ENCODE measurements at places on chromosomes 16 and 17.

DNA sequence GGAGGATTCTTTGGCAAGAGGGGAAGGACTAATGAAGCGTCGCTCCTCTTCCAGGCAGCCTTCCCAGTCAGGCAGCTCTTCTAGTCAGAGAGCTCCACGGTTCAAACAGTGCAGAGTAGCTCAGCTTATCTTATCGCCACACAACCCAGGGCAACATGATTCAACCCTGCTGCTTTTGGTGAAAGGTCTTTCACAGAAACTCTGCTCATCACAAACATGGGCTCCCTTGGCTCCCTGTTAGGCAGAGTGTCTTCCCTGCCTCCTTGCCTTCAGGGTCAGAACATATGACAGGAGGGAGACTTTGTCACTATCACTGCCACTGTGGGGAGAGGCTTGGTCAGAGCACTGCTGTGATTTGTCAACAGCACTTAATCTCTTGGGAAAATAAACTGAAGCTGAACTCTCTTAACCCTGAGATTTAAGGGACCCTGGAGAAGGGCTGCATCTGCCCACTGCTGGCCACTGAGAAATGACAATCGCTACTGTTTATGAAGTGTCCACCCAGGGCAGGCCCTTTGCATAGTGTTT lies 6.9 kb upstream of the SLC13A2 start:
- no peak for DNase-seq

DNA sequence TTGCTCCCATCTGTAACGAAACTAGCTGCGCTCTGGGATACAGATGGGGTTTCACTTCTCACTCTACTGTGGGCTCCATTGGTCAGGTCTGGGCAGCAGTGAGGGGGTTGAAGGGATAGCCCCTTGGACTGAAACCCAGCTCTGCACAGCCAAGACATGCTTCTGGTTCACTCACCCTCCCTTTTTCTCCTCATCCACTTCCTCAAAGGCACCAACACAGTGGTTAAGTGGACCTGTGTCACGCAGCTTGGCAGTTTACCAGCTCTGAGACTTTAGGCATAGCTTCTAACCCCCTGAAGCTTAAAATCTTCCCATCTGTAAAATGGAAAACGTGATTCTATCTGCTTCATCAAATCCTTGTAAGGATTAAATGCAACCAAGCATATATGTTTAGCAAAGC lies 11.5 kb upstream of the KRT38 start:
- DNase-seq = no peak

- DNase-seq = no peak
Measured at GRCh38 chr16:78227855-78228254, 128.4 kb downstream of the WWOX start.

GRCh38 chr17:46876353-46876887 lies 25.0 kb downstream of the WNT9B start:
- DNase-seq = no peak

- DNase-seq = no peak
Measured at GRCh38 chr17:319266-319665, 33.3 kb downstream of the RPH3AL start.

DNA sequence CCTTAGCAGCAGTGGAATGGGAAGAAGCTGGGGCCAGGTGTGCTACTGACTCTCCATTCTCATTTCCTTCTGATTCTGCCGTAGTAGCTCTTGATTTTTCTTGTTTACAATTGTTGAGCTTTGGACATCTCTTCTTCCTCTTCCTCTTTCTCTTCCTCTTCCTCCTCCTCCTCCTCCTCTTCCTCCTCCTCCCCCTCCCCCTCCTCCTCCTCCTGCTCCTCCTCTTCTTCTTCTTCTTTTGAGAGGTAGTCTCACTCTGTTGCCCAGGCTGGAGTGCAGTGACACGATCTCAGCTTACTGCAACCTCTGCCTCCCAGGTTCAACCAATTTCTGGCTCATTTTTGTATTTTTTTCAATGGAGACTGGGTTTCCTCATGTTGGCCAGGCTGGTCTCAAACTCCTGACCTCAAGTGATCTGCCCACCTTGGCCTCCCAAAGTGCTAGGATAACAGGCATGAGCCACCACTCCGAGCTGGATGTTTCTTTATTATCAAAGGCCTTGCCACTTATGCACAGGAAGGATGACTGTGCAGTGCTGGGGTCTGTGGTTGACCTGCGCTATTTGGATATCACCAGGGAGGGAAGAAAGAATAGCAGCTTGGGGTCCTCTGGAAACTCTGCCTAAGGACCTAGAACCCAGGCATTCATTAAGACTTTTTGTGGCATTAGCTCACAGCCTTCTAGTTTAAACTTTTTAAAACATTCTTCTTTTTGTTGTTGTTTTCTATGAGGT lies 127.8 kb upstream of the KCNJ16 start:
- DNase-seq = no peak

DNA sequence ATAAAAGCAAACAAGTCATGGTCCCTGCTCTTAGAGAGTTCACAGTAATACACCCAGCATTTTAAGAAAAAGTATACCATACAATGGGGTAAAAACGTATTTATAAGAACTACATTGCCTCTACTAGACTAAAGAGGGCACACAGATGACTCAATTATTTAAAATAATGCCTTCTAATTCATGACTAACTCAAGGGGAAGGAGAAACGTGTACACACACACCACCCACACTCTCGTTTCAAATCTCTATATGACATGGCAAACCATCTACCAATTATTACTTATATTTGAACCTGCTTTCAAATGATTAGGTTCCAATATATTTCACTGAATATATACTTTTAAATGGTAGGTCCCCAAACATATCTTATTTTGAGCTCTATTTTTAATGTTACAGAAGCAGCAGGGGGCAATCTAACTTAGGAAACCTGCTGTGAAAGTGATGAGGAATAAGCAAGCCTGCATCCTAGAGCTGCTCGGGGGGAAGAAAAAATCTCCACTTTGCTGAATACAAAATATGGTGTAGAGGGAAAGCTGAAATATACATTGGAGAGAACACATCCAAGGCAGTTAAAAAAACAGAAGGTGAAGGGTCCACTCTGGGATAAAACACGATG lies 232.4 kb upstream of the PSMD7 start:
- no peak for DNase-seq

GRCh38 chr17:50117202-50118051 lies 12.5 kb downstream of the SAMD14 start:
- DNase-seq = peak; percentile 44

GRCh38 chr16:86980644-86981043 lies 336.5 kb downstream of the C16orf95 start:
- DNase-seq = no peak

DNA sequence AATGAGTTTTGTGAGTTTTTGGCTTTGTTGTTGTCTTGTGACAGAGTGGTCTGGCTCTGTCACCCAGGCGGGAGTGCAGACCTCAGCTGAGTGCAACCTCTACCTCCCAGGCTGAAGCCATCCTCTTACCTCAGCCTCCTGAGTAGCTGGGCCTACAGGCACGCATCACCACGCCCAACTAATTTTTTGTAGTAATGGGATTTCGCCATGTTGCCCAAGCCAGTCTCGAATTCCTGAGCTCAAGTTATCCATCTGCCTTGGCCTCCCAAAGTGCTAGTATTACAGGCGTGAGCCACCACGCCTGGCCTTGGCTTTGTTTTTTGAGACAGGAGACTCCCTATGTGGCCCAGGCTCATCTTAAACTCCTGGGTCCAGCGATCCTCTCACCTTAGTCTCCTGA lies 15.1 kb downstream of the CRK start:
- no peak for DNase-seq

GRCh38 chr17:81126281-81127132 lies 38.8 kb upstream of the PVALEF start:
- DNase-seq = no peak

DNA sequence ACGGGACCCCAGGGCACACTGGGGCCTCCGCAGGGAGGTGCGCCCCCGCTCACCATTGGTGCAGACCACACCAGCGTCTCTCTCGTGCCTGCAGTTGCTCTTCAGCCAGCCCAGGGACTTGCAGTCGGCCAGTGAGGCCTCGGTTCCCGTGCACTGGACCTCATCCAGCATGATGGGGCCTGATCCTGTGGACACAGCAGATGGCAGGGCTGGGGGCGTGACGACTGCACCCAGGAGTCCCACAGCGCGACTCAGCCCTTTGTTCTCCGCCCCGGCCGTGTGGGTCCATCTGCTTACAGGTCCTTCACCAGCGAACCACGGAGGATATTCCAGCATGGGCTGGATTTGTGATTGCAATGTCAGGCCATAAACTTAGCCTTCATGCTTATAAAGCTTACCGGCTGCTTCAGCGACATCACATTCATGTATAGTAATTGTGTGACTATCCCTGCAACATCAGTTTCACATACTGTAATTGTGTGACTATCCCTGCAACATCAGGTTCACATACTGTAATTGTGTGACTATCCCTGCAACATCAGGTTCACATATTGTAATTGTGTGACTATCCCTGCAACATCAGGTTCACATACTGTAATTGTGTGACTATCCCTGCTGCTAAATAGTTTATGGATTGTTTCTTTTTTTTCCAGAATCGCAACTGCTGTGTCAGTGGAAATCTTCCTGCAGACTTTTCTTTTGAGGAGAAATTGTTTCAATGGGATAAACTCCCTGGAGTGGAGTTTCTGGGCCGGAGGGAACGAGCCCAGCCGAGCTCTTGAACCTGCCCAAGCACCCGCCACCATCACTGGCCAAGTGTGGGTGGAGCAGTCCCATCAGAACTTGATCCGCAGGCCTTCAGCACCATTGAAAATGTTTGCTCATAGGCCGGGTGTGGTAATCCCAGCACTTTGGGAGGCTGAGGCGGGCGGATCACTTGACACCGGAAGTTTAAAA lies 4.8 kb downstream of the LGALS3BP start:
- DNase-seq = peak; percentile 88

DNA sequence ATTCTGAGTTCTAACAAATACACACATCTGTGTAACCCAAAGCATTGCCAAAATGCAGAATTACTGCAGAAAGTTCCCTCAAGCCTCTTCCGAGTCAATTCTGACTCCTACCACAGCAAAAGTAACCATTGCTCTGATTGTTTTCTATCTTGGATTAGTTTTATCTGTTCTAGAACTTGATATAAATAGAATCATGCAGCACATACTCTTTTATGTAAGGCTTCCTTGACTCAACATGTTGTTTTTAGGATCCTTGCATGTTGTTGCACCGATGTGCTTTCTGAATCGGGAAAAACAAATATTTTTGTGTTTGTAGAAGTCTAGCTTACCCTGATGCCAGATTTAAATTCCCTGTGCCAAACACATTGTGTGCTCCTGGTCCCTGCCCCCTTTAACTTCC lies 140.4 kb downstream of the CDH13 start:
- no peak for DNase-seq

GRCh38 chr16:64459402-64459801 lies 662.5 kb downstream of the CDH11 start:
- DNase-seq = no peak

- no peak for DNase-seq
Measured at GRCh38 chr16:85898521-85899442, at the start of gene IRF8. TSS of gene IRF8 (plus strand) at chr16:85899162. CDS start at chr16:85903016, 3,854 bp downstream.

- DNase-seq = no peak
Measured at GRCh38 chr17:41556931-41557330, 14.9 kb downstream of the KRT9 start.

DNA sequence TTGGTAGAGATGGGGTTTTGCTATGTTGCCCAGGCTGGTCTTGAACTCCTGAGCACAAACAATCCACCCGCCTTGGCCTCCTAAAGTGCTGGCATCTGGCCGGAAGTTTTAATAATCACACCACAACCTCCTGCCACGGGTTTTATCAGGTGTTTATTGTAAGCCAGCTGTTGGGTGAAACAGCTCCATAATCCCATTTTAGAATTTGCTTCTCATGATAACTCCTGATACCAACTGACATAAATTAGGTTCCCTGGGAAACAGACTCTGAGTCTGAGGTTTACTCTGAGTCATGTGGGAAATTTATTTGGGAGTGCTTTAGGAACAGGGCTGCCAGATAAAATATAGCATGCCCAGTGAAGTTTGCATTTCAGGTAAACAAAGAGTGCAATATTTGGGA lies 122.6 kb upstream of the MED13 start:
- no peak for DNase-seq

DNA sequence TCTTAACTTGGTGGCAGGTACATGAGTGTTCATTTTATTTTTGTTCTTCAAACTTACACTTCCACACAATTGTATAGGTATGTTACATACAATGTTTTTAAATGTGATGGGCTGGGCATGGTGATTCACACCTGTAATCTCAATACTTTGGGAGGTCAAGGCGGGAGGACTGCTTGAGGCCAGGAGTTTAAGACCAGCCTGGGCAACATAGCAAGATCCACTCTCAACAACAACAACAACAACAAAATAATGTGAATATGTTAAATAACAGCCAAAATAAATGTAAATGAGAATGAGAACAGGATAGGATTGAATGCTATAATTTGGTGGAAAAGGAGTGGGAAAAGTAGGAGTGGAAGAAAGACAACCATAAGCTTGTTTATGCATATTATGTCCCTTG lies 2.6 kb downstream of the NSMCE1 start:
- no peak for DNase-seq
